Activated CD8-positive, alpha-beta memory T cell treated with anti-CD3 and anti-CD28 coated beads for 4 hours (primary cell): ENCODE measurements at places on chromosomes 11 and 22.

DNA sequence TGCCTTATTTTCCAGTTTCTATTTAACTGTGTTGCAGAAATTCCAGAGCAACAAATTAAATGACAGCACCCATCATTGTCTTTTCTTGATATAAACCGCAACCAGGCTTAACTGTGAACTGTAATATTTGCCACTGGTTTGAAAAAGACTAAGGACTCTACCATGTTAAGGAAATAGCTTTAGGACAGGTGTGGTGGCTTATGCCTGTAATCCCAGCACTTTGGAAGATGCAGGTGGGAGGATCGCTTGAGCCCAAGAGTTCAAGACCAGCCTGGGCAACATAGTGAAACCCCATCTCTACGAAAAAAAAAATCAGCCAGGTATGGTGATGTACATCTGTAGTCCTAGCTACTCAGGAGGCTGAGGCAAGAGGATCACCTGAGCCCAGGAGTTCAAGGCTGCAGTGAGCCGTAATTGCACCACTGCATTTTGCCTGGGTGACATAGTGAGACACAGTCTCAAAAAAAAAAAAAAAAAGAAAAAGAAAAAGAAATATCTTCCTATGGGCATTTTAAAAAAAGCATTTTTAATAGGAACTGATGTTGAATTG, 28.8 kb downstream of the HIRA start:
- DNase-seq = no peak

DNA sequence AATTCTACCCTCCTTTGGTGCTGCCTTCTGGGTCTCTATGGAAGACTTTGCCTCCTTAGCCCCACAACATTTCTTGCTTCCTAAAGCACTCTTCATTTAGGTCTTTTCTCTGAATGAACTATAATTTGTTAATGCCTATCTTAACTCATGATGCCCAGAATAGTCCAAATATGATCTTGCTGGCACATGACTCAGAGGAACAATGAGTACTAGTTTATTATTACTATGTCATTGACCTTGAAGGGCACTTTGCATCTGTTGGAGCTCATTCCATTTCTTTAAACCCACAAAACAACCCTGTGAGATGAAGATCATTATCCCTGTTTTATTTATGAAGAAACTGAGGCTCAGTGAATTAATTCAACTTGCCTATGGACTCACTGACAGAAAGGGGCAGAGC, 320.2 kb upstream of the PLET1 start:
- DNase-seq = no peak

DNA sequence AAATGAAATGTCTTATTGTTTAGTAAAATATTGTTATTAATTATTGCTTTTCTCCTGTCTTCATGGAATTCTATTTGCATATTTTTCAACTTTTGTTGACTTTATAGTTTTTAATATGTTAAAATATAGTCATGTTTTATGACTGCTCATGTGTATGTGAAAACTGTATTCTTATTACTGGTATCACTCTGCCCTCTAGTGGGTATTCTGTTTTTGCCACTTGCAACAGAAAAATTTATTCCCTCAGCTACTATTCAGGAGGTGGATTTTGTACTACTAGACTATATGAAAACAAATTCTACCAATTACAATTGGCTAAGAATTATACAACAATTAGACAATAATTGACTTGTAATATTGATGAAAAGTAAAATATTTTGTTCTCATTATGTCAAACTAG, 45.0 kb downstream of the OR4C6 start:
- no peak for DNase-seq

DNA sequence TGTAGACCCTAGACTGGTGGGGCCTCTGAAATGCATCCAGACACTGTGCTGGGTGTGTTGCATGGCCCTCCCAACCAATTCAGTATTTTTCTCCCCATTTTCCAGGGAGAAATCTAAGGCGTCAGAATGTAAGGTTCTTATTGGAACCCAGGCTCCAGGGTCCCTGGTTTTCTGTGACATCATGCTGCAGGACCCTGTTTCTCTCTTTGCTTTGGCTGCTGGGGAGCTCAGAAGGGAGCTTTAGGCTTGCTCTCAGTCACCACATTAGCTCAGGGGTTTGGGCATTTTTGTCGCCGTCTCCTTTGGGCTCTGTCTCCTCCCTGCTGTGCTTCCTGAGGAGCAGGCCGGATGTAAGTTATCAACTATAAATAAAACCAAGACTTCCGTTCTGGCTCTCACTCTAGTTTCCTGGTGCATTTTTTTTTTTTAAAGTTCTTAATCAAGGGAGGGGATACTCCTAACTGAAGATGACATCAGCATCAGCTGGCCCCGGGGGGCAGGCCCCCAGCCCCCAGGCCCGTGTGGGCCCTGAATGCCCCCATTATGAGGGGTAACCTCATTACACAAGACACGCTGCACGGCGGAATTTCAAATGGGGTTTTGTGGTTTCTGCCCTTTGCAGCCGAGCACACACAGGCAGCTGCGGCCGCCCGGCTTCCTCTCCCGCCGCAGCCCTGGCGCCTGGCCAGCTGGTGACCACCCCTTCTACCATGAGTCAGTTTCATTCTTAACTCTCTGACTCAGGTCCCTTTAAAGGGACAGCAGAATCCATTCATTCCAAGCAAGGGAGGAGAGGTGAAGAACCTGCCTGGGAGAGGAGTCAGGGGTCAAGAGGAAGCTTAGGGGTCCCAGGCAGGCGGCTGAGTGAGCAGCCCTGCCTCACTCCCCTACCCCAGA, 3.2 kb downstream of the MYEOV start:
- DNase-seq = peak; percentile 58

DNA sequence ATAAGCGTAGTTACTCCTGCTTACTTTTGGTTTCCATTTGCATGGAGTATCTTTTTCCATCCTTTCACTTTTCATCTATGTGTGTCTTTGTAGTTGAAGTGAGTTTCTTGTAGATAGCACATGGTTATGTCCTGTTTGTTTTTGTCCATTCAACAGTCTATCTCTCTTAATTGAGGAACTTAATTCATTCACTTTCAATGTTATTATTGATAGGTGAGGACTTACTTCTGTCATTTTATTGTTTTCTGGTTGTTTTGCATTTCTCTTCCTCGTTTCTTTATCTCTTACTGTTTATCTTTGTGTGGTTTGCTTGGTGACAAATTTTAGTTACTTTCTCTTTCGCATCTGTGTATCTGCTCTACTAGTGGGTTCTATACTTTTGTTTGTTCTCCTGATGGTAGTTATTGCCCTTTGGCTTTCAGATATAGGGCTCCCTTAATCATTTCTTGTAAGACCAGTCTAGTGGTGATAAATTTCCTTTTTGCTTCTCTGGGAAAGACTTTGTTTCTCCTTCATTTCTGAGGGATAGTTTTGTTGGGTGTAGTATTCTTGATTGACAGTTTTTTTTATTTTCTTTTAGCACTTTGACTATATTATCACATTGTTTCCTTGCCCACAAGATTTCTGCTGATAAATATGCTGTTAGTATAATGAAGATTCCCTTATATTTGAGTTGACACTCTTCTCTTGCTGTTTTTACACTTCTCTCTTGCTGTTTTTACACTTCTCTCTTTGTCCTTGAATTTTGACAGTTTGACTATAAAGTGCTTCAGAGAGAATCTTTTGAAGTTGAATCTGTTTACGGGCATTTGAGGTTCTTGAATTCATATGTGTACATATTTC, 9.0 kb upstream of the RAG1 start:
- DNase-seq = no peak

GRCh38 chr22:37219533-37219932, 7.3 kb upstream of the SSTR3 start:
- DNase-seq = no peak

DNA sequence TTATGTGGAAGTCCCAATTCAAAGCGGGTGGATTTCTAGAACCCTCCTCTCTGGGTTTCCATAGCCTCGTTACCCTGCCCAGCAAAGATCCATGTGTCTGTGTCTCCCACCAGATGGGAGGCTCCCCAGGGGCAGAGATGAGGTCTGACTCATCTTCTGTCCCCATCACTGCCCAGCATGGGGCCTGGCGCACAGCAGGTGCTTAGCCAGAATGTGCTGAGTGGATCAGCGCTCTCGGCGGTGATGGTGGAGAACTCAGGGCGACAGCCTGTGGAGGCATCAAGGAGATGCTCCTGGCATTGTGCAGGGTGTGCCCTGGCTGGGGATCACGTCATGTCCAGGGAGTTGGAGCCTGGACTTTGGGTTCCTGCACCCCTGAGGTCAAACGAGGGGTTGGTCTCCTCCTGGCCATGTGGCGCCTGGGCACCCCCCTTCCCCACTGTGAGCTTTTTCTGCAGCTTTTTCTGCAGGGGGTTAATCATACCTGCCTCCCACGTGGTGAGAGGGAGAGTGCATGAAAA, 46.1 kb upstream of the RFPL3 start:
- no peak for DNase-seq

- DNase-seq = no peak
Observed at GRCh38 chr11:66420671-66421476, at the start of gene NPAS4. Gene NPAS4 (plus strand): TSS chr11:66421035. CDS start chr11:66421180, 145 bp downstream.

DNA sequence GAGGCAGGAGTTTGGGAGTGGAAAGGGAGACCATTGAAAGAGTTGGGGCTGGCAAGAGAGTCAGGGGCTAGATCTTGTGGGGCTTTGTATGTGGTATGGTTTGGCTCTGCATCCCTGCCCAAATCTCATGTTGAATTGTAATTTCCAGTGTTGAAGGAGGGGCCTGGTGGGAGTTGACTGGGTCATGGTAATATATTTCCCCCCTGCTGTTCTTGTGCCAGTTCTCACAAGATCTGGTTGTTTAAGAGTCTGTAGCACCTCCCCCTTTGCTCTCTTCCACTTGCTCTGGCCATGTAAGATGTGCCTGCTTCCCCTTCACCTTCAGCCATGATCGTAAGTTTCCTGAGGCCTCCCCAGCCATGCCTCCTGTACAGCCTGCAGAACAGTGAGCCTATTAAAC, 10.1 kb upstream of the RAB3IL1 start:
- no peak for DNase-seq

DNA sequence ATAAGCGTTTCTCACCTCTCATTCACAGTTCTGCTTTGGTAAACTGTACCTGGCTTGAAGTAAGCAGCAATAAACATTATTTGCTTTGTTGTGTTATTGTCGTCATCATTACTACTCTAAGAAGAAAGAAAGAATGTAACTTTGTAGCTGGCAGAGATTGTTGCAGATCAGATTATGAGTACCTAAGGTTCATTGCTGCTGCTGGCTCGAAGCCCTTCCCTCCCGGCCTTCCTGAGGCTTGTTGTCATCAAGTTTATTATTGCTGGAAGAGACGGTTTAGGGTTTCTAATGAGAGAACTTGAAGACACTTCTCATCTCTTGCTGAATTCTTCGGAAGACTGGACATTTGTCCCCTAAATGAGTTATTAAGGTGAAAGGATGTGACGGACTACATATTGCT, 101.3 kb downstream of the GRAMD1B start:
- no peak for DNase-seq

GRCh38 chr11:108511851-108512474, 13.8 kb upstream of the POGLUT3 start:
- no peak for DNase-seq

DNA sequence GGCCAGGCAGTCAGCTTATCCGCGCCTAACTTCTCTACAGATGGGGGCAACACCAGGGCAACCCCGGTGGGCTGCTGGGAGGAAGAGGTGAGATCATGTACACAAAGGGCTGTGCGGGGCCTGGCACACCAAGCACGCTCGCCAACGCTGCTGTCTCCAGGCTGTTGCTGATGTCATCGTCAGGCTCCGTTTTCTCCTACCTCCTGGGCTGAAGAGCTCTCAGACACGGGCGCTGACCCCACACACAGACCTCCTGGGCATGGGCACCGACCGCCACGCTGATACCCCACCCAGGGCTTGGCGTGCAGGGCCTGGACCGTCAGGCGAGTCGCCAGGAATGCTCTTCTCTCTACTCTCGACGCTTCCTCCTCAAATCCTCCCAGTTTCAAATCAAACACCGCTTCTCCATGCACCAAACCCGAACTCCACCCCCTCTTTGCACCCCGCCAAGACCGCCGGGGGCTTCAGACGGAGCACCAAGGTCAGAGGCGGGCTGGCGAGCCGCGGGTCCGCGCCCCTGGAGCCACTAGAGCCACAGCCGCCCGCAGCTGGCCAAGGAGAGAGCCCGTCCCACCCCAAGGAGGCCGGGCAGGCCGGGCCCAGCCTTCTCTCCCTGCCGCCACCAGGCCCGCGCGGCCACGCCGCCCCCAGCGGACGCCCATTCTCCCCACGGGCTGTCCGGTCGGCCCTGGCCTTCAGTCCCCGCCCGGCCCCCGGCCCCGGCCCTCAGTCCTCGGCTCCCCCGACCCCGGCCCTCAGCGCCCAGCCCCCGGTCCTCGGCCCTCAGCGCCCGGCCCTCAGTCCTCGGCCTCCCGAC, 772 bp downstream of the SBF1 start:
- DNase-seq = no peak

GRCh38 chr11:57633394-57634070, 16.2 kb downstream of the YPEL4 start:
- no peak for DNase-seq

DNA sequence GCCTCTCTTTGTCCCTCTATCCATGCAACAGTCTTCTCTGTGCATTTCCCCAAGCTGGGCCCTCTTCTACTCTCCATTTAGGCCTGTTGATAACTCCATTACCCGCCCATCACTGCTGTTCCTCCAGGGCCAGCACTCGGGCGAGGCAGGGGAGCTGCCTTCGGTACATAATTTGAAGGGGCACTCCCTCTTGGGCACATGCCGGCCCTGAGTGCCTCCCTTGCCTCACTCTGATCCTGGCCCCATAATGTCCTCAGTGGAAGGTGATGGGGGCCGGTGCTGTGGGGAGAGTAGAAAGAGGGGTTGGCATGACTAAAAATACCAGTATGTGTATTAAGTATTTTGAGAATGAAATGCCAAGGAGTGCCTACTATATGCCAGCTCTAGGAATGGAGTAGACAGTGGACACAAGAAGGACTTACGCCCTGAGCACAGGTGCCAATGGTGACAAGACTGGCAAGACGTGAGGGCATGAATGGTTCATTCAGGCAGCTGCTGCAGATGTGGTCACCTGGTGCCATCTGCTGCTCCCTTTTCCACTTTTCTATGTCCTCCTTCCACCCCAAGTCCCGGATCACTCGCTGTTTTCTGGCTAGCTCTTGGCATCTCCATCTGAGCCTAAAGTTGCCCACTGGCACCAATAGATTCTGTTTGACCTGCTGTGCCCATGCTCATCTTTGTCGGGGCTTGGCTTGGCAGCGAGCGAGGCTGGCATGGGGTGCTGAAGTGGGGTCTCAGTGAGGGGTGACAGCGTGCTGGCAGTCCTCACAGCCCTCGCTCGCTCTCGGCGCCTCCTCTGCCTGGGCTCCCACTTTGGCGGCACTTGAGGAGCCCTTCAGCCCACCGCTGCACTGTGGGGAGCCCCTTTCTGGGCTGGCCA, 22.6 kb downstream of the TMEM218 start:
- no peak for DNase-seq

DNA sequence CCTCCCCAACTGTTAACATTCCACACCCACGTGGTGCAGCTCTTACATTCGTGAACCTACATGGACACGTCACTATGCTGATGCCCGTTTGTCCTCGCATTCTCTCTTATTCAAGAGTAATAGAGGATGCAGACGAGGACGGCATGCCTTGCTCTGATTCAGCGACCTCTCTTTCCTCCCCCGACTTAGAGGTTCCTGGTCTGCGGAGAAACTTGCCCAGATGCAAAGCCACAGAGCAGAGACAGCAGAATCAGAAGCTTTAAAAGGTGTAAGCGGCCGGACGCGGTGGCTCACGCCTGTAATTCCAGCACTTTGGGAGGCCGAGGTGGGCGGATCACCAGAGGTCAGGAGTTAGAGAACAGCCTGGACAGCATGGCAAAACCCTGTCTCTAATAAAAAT, 288.0 kb downstream of the NTM start:
- DNase-seq = no peak

GRCh38 chr11:82539669-82540068, 194.0 kb downstream of the FAM181B start:
- DNase-seq = no peak
